ENCODE measurements at places on chromosomes 6 and 20.

DNA sequence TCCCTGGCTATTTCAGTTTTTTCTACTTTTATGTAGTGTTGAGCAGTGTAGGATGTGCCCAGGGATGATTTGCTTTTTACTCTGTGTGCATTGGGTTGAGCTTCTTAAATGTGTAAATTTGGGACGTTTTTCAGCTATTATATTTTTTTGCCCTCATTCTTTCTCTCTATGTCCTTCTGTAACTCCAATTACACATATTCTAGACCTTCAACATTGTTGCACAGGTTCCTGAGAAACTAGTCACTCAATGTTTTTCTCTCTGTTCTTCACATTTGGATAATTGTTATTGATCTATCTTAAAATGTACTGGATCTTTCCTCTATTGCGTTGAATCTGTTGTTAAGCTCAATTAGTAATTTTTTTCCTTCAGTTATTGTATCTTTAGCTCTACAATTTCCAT is 162.7 kb upstream of the TCF21 start:
- DNase-seq: no peak

GRCh38 chr6:17877895-17878440 is 109.5 kb downstream of the KIF13A start:
- DNase-seq: no peak

DNA sequence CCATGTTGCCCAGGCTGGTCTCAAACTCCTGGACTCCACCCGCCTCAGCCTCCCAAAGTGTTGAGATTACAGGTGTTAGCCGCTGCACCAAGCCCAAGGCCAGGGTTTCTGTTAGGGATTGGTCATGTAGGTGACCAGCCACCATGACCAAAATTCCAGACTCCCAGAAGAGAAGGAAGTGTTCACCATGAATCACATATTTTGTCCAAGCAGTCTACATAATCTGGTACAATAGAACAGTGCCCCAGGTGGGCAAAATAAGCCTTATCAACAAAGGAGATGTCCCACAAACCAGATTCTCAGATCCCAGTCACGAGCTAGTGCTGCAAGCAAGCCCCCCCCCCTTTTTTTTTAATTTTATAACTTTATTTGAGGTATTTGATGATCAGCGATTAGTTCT is 20.0 kb downstream of the ZNF341 start:
- no peak for DNase-seq

- peak; percentile 62 for DNase-seq
Measured at GRCh38 chr6:131924881-131925474, 26.2 kb downstream of the CCN2 start.

- DNase-seq: peak; percentile 55
Measured at GRCh38 chr6:142542704-142543233, 241.0 kb downstream of the ADGRG6 start.

- DNase-seq: no peak
Measured at GRCh38 chr6:43395776-43396175, 26.3 kb upstream of the ZNF318 start.

- DNase-seq: no peak
Measured at GRCh38 chr20:16699293-16699692, 30.5 kb upstream of the SNRPB2 start.

- DNase-seq: peak; percentile 50
Measured at GRCh38 chr6:134447423-134447822, 129.5 kb upstream of the SGK1 start.

GRCh38 chr6:128464790-128465189 is 55.6 kb downstream of the PTPRK start:
- no peak for DNase-seq

GRCh38 chr6:107491138-107491609 is 1.3 kb downstream of the SOBP start:
- peak; percentile 17 for DNase-seq

DNA sequence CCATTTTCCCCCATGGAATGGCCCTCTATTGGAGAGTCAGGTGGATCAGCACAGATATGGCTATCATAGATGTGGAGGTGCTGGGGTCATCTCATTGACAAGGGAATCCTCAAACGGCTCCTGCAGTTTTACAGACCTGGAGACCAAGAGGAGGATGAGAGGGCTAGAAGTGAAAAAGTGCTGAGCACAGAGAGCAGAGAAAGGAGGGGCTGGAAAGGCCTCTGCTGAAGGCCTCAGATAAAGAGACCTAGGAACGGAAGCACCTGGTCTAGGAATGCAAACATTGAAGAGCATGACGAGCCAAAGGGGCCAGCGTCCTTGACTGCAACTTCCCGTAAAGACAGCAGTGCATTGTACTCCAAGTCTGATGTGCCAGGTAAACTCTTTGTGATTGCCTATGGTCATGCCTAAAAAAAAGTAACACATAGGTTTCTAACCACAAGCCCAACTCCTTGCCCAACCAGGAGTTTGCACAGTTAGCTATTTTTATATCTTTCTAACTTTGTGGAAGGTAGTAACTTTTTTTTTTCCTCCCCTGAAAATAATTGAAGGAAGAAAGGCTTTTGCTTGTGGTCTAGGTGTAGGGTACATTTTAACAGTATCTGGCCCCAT is 15.2 kb downstream of the RSPH4A start:
- no peak for DNase-seq

GRCh38 chr20:57522380-57523140 is 2.4 kb downstream of the CTCFL start:
- no peak for DNase-seq

DNA sequence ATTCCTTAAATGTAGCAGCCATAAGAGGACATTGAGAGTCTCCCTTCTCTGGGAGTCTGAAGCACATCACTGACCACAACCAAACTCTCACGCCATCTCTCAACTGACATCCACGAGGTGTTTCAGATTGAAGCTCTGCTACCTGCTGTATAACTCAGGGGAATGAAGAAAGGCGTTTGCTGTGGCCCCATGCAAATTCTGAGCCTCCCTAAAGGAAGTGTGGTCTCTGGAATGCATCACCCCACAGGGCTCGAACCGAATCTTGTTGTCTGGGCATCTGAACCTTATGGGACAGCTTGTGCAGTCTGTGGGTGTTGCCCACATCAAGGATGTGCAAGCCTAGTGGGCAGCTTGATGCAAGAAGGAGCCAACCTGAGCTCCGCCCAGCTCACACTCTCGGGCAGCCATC is 10.9 kb downstream of the PMEPA1 start:
- DNase-seq: peak; percentile 22

DNA sequence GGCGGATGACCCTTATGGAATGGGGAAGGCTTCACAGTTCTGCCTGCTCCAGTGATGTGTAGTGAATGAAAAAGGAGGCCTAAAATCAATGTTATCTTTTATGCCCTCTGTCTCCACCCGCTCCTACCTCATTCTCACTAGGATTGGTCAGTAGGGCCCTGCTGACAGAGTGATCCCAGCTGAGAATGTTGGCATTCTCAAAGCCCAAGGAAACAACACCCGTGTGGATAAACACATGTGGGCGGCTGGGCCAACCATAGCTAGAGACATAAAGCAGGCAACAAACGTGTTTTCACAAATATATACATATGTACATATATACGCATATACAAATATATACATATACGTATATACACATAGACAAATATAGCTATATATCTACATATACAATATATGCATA is 4.5 kb downstream of the RIPK1 start:
- no peak for DNase-seq

DNA sequence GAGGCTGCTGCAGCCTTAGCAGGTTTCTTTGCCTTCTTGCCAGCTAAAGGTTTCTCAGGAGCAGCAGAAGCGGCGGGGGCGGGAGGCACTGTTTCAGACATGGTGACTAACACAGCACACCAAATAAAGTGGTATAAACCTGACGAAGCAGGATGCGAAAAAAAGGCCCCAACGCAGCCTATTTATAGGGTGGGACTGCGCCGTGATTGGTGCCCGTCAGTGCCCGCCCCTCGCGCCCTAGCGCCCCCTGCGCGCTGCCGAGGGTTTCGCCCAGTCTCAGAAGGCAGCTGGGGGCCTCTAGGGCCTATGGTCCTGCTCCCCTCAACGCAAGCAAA is 55.0 kb downstream of the TRIM38 start:
- peak; percentile 91 for DNase-seq

DNA sequence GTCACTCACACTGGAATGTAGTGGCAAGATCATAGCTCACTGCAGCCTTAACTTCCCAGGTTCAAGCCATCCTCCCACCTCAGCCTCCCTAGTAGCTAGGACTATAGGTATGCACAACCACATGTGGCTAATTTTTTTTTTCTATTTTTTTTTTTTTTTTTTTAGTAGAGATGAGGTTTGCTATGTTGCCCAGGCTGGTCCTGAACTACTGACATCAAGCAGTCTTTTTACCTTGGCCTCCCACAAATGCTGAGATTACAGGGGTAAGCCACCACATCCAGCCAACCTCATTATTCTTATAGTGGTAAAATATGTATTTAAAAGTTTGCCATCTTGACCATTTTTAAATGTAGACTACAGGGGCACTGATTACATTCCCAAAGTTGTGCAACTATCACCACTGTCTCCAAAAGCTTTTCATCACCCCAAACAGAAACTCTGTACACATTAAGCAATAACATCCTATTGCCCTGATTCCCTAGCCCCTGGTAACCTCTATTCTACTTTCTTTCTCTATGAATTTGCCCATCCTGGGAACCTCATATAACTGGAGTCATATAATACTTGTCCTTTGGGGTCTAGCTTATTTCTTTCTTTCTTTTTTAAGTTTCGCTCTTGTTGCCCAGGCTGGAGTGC is 268.0 kb upstream of the JARID2 start:
- DNase-seq: no peak

- no peak for DNase-seq
Measured at GRCh38 chr6:76057469-76057868, 15.0 kb downstream of the IMPG1 start.

- DNase-seq: peak; percentile 91
Measured at GRCh38 chr6:161544801-161545480, 271.1 kb upstream of the AGPAT4 start.

GRCh38 chr6:117075218-117075617 is 190.1 kb upstream of the VGLL2 start:
- DNase-seq: no peak

GRCh38 chr6:111711476-111711875 is 105.8 kb upstream of the TRAF3IP2 start:
- no peak for DNase-seq

- DNase-seq: peak; percentile 85
Measured at GRCh38 chr20:46350201-46350985, 42.1 kb upstream of the CDH22 start.

GRCh38 chr20:53302695-53303412 is 290.8 kb downstream of the ZNF217 start:
- DNase-seq: no peak

DNA sequence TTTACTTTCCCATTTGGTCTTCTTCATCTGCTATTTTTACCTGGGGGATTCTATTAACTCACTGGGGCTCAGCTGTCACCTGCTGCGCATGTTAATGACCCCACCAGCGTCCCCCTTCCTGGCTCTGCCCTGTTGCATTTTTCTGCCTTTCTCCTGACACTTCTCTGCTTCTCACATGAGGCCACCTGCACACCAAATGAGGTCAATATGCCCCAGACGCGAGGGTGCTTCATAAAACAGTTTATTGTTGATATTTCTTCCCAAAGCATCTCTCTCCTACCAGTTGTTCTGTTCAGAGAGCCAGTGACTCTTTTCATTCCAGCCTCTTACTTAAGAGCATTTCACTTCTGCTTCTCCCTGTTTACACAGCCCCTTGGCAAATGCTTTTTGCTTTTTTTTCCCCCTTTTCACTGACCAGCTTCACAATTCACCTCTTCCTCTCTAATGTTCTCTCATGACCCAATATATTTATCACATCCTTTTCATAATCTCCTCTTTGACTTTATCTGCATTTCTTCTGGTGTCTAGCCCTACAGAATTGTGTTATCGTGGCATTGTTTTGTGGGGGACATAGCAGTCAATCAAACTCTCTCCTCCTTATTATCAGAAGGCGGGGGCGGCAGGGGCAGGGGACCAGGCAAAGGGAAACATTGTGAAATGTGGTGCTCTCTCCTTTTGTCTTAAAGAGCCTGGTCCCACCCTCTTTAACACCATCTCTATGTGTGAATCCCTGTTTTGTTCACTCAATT is 545.8 kb upstream of the CITED2 start:
- DNase-seq: no peak

DNA sequence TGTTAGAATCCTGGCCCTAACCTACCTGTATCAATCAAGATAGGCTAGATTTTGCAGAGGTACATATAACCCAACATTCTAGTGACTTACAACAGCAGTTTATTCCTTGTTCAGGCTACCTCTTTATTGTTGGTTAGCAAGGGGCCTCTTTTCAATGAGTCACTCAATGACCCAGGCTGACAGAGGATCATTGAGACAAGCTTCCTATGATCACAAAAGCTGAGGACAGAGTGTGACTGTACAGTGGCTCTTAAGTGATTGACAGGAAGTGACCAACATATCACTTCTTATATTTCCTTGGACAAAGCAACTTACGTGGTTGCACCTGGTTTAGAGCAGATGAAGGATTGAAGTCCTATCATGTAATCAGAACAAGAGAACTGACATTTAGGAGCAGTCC is 740.9 kb downstream of the FRK start:
- no peak for DNase-seq

- peak; percentile 59 for DNase-seq
Measured at GRCh38 chr6:140784573-140784972, 1348.2 kb upstream of the GJE1 start.

DNA sequence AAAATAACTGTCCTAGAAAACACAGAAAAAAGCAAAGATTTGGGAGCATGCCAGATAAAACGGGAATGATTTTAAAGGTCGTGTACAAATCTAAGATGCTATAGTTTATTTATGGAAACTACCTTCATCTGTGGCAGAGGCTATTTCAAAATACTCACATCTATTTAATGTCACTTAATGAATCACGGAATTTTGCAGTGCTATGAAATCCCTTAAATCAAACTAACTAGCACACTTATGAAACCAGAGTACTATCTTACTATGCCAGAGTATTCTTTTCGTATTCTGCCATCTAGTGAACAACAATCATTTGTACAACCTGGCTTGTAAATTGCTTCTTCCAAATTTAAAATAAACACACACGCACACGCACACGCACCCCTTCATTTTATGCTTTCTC is 77.9 kb upstream of the BMP5 start:
- DNase-seq: peak; percentile 41

GRCh38 chr6:23591761-23592160 is 534.3 kb upstream of the NRSN1 start:
- DNase-seq: no peak

- peak; percentile 30 for DNase-seq
Measured at GRCh38 chr6:55916188-55916587, 40.8 kb upstream of the BMP5 start.

GRCh38 chr6:156809034-156809433 is 31.9 kb downstream of the ARID1B start:
- DNase-seq: peak; percentile 28

DNA sequence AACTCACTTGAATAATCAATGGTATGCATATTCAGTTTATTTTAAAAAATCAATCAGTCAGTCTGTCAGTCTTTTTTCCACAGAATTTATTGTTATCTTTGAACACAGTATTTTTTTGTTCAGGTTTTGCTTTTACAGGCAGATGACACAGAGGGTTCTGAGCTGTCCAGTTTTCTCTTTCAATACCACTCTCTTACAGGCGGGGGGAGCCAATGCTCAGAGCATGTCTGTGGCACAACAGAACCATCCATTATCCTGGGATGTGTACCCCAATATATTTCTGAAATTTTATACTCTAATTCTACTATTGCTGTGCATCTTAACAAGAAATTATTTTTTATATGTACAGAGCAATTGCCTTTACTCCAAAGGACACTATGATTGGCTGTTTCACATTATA is 21.2 kb downstream of the ROS1 start:
- DNase-seq: peak; percentile 28

GRCh38 chr20:21513181-21513663 is 642 bp downstream of the NKX2-2 start:
- DNase-seq: no peak
